Motor neuron (in vitro differentiated cells): ENCODE measurements at places on chromosomes 11 and 22.
A peak's percentile ranks its signal among the peaks of the same experiment; 100 is the strongest.

DNA sequence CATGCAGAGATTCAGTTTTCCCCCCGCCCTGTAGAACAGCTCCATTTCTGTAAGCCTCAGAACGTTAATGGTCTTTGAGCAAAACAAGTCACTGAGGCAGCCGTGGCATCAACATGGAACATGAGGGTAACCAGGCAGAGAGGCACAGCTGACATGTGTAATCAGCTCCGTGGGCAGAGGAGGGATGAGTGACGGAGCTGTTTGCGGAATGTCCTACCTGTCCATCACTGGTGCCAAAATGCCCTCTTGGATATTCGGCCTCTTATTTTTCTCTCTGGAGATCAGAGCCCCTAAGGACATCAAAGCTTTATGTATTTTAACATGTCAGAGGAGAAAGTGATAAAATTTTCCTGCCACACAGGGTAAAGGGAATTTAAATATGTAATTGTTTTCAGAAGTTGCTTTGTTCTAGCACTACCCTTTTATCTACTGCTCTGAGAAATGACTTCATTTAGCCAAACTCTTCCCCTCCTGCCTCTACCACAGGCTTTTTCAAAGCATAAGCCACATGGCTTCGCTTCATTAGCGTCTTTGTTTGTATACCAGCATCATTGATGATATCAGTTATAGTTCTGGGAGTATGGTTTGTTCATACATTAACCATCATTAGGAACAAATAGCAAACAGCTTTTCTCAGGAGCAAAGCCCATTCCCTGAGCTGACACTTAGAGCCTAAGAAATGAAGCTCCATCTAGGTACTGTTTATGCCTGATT, 32.9 kb downstream of the C11orf71 start:
- no peak for ATAC-seq

GRCh38 chr11:46248289-46249102, 29.0 kb upstream of the CREB3L1 start:
- peak; percentile 61 for ATAC-seq

GRCh38 chr11:111066846-111067245, 178.7 kb upstream of the POU2AF2 start:
- ATAC-seq: no peak

DNA sequence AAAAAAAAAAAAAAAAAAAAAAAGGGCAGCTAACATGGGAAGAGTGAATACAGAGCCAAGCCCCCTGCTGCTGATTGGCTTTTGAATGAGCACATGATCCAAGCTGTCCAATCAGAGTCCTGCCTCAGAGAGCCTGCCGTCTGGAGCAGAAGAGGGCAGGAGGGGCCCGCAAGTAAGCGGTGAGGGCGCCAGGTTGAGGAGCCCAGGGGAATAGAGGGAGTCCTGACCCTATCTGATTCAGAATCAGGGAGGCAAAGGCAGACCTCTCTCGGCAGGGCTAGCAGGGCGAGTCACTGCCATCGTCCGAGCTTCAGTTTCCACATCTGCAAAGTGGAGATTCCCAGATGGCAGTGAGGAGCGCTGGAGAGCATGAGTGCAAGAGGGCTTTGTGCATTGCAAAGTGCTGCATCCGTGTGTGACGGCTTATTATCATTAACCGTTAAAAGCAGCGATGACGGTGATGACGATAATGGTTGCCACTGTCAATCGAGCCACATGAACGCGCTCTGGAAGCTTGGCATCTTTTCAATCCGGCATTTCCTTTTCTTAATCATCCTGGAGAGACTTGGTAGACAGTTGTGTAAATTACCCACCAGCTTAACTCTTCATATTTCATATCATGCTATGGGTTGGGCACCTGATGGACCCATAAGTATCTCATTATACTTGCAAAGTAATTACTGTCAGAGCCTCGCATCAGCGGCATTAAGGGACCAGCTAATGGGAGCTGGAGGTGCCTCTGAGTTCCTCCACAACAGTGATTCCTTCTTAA, 68.6 kb upstream of the ATXN10 start:
- peak; percentile 61 for ATAC-seq

- ATAC-seq: no peak
These were observed 107.6 kb downstream of the ABTB2 start for GRCh38 chr11:34250211-34250610.

- peak; percentile 60 for ATAC-seq
These were observed 39.1 kb upstream of the CREB3L1 start for GRCh38 chr11:46238078-46238966.

GRCh38 chr11:111231836-111232235, 13.7 kb upstream of the POU2AF2 start:
- ATAC-seq: no peak

GRCh38 chr11:117627259-117627658, 169.8 kb downstream of the DSCAML1 start:
- ATAC-seq: no peak

GRCh38 chr11:27055065-27055682, 14.6 kb downstream of the BBOX1 start:
- no peak for ATAC-seq

- no peak for ATAC-seq
These were observed 210.8 kb downstream of the HIPK3 start for GRCh38 chr11:33467966-33468365.

DNA sequence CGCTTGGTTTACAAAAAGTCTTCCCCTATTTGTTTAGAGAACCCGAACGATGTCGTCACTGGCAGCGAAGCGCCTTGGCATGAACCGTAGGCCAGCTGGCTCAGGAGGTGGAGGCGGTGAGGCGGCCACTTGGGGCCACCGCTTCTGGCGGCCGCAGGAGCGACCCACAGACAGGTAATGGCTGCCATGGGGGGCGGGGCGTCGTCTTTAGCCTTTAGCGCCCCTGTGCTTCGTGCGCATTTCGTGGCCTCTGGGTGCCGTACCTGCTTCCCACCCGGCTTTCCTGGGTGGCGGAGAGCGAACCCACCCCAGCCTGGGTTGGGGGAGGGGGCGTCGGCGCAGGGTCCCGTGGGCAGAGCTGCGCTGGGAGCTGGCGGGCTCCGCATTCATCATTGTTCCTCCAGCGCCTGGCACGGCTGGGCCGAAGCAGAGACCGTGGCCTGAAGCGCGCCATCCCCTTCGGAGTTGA, 469 bp upstream of the OSBP2 start:
- peak; percentile 78 for ATAC-seq

DNA sequence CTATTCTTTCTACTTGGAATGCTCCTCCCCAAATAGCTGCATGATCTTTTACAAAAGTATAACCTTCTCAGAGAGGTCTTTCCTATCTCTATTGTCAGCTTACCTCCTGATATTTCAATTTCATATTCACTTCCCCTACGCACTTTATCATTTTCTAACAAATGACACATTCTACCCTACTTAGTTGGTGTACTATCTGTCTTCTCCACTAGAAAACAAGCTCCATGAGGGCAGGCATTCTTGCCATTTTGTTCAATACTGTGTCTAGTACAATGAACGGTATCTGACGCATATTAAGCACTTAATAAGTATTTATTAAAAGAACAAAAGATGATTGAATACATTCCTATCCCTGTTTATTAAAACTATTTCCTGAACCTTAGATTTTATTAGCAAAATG, 96.5 kb upstream of the APOA1 start:
- ATAC-seq: no peak

- peak; percentile 81 for ATAC-seq
These were observed at the start of gene CTSF for GRCh38 chr11:66568124-66568916. TSS of gene CTSF (minus strand) at chr11:66568606. CDS start at chr11:66568486, 120 bp downstream.

- ATAC-seq: no peak
These were observed 591 bp upstream of the DNAJC4 start for GRCh38 chr11:64229744-64230170.

DNA sequence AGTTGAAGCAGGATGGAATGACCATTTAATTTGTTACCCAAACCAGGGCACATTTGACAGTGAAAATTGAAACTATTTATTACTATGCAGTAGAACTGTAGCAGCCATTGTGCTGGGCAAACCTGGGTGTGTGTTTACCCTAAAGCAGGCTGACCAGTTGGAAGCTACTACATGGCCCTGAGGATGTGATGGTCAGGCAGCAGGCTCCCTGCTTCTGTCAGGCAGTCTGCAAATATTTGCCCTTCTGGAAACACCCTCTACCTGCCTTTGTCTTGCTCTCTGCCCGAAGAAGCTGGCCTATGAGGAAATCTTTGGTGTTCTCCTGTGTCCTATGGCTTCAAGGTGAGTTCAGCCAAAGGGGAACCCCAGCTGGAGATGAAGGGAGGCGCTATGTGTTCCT, 600.1 kb upstream of the KIRREL3 start:
- no peak for ATAC-seq

GRCh38 chr11:134636071-134636470, 224.0 kb upstream of the B3GAT1 start:
- ATAC-seq: no peak

DNA sequence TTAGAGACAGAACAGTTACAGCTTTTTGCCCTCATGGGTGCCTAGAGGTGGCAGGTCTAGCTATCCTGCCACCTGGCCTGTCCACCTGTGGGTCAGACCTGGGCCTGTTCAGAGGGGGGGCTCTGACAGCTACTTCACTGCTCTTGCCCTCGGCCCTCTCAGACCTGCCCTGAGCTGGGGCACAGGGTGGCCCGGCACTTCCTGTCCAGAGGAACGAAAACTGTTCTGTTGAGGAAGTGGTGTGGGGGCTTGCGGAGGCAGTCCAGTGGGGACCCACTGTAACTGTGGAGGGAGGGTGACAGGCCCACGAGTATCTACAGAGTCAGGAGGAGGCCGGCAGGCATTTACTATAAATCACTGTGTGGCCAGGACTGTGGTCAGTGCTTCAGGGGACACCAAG, 16.2 kb downstream of the TESMIN start:
- no peak for ATAC-seq

GRCh38 chr22:48783821-48784266, 1043.8 kb downstream of the BRD1 start:
- ATAC-seq: no peak

- no peak for ATAC-seq
These were observed 8.7 kb downstream of the MYO18B start for GRCh38 chr22:25750569-25751173.

GRCh38 chr22:39246217-39246616, 1.4 kb upstream of the PDGFB start:
- no peak for ATAC-seq

DNA sequence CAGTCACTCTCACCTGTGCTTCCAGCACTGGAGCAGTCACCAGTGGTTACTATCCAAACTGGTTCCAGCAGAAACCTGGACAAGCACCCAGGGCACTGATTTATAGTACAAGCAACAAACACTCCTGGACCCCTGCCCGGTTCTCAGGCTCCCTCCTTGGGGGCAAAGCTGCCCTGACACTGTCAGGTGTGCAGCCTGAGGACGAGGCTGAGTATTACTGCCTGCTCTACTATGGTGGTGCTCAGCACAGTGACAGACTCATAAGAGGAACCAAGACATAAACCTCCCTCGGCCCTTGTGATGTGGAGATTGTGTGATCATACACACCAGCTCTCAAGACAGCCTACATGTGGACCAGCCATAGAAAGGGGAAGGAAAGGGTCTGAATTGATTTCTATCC, 113.3 kb downstream of the ZNF280B start:
- no peak for ATAC-seq

DNA sequence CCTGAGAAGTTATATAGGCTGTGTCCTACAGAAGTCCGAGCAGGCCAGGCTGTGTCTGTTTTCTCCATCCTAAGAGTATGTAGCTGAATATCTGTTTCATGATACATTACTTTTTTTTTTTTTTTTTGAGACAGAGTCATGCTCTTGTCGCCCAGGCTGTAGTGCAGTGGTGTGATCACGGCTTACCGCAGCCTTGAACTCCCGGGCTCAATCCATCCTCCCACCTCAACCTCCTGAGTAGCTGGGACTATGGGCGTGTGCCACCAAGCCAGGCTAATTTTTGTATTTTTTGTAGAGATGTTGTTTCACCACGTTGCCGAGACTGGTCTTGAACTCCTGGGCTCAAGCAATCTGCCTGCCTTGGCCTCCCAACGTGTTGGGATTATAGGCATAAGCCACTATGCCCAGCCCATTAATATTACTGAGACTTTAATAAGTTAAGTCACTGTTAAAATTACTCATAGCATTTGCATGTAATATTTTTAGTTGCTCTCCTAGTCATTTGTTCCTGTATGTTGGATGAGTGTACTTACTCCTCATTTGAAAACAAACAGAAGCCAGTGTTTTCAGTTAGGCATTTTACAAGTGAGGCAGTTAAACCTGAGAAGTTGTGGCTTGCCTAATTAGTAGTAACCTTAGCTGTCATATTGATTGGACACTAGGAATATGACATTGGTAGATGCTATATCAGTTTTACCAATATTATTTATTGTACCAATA, 26.1 kb downstream of the DRG1 start:
- no peak for ATAC-seq

DNA sequence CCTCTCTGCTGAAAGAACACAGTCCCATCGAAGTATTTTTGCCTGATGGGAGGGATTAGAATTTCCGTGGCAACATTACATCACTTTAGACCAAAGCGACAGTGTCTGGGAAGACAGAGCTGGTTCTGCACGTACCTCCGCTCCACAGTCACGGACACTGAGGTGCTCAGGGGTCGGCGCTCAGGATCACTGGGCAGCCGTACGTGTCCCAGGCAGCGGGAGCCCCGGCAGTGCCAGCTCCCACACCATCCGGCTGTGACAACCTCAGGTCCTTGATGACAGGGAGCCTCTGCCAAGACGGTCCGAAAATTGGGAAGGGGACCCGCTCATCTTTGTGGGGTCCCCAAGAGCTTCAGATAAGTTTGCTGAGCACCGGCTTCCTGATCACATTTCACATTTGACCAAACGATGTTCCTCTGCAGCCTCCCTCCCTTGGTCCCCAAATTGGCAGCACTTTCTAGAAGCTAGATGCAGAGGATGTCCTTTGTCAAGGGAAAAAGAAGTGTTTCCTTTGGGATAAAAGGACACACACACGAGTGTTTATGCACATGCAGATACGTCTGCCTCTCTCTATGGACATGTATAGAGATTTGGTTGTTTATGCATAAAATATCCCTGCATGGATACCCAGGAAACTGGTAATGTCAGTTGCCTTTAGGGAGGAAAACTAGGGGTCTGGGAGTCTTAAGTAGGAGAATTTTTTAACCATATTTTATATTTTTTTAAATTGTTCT, 61.6 kb upstream of the LINC01488 start:
- ATAC-seq: peak; percentile 35

GRCh38 chr11:117528097-117528721, 200.6 kb downstream of the CEP164 start:
- peak; percentile 84 for ATAC-seq

DNA sequence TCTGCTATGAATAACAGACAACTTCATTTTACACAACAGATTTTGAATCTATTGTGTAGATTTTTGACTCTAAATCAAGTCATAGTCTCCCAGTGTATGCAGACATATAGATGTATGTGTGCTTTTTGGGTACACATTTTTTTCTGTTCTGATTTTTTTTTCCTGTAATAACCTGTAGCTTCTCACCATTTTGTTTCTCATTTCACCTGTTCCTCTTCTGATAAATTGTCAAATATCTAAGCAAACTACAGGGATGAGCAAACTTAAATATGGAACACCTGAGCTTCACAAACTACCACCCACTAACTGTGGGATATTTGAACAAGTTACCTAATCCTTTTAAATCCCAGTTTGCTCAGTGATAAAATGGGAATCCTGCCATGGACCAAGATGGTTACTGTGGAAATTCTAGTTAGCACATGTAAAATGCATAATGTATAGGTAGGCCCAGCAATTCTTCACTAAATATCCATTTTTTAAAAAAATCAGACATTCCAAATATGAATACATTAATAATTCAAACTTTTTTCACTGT, 15.7 kb downstream of the LGR4 start:
- no peak for ATAC-seq
